Stimulated activated CD8-positive, alpha-beta memory T cell treated with anti-CD3 and anti-CD28 coated beads, Interleukin-15, amount 100 ng/mL, for 24 hours (primary cell): ENCODE measurements at places on chromosomes 4 and X.

DNA sequence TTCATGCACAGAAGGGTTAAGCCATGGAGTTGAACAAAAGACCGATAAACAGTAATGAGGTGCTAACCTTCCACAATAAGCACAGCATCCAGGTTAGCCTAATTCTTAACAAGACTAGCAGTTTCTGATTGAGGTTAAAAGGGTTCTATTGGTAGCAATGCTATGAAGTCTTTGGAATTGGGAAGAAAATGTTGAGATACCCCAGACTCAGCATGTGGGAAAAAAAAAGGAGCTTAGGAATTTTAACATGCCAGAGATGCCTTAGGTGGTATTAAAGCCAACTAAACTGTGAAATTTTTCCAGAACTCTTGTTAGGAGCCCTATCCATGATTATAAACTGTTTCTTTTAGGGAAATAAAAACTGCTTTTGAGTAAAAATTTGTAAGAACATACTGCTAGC is 391.7 kb downstream of the GABRG1 start:
- no peak for DNase-seq

DNA sequence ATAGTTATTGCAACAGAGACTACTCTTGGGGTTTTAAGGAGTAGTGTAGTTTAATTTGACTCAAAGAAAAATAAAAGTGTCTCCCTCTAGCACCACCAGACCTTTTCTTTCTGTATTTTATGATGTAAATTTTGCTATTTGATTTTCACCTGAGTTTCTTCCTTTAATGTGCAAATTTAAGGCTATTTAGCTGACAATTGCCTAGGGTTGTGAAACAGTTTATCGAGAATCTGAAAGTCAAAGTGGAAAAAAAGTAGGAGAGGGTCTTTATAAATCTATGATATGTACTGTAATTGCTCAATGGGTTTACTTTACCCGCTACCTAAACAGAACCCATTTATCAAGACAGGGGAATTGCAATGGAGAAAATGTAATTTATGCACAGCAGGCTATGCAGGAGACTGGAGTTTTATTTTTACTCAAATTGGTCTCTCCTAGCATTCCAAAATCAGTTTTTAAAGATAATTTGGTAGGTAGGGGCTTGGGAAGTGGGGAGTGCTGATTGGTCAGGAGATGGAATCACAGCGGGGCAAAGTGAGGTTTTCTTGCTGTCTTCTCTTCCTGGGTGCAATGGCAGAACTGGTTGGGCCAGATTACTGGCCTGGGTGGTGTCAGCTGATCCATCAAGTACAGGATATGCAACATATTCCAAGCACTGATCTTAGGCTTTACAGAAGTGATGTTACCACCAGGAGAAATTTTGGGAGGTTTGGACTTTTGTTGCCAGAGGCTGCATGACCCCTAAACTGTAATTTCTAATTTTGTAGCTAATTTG is 228.6 kb upstream of the TACR3 start:
- DNase-seq, result no peak

DNA sequence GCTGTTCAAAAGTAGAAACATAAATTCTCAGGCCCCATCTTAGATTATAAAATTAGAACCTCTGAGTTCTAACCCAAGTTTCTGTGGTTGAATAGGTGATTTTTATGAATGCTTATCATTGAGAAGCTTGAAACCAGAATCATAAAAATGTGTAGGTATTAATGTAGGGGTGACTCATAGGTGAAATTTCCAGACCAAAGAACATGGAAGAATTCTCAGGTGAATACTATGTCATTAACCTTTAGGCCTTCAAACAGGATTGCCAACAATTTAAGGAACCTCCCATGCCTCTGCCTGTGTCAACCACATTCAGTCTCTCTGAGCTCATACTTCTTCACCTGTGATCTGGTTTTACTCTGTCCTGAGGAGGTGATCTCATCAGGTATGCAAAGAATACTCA is 177.8 kb downstream of the NPFFR2 start:
- no peak for DNase-seq

DNA sequence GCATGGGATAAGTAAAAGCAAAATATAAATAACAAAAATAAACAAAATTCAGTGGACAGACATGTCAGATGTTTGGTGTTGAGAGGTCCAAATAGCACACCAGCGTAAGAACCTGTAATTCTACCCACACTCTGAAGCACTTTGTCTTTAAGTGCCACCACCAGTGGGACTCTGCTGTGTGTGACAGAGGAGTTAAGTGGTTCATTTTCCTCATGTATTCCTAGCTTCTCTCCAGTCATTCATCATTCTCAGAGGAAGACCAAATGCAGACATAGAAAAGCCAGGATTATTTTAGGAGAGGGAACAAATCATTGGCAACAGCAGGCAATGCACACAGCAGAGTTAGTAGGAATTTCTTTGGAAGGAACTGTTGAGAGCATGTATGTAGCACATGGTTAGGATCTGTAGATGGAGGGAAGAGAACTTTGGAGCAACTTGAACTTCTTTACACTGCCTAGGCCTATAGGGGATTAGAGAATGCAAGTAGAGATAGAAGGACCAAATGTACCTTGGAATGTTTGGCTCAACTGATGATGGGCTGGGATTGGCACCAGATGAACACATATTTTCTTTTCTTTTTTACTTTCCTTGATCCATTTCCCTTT is 43.0 kb upstream of the ARHGAP24 start:
- DNase-seq, result no peak

DNA sequence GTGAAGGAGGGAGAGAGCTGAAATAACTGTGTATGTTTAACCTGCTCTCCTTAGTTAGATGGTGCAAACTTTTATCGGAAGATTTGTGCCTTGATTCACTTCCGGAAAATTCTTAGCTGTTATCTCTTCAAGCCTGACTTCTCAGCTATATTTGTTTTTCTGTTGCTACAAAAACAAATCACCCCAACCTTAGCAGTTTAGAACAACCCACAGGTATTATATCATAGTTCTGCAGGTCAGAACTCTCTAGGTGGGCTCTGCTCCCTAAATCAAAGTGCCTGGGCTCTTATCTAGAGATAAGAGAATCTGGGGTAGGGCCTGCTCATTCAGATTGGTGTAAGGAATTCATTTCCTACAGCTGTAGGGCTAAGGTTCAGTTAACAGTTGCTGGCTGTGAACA is 15.1 kb upstream of the CEP135 start:
- DNase-seq, result no peak

DNA sequence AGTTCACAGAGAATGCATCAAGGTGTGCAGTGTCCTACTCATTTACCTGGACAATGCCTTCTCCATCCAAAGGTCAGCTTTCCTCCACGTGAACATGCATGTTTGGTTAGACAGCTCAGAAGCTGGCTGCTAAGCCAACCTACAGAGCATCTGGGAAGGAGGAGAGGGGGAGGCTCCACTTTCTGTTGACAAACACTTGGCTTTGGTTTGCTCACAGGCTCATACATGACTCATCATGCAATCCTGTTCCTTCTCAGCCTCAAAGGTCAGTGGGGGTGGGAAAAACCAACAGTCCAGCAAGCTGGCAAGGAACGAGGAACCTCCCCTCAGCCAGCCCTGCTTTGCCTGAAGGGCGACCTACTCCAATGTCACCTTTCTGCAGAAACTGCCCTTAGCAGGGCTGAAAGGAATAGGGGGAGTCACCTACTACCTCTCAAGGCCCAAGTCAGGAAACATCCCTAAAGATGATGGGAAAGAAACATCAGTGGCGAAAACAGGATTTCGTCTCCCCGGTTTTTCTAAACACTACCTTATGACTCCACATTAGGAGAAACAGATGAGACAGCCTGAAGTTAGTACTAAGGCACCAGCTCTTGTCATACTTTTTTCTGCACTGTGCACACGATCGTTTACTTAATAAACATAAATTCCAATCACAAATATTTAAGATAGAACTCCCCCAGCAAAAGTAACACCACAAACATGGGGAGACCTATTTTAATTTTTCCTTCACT is 37.9 kb downstream of the RELL1 start:
- DNase-seq, result no peak

DNA sequence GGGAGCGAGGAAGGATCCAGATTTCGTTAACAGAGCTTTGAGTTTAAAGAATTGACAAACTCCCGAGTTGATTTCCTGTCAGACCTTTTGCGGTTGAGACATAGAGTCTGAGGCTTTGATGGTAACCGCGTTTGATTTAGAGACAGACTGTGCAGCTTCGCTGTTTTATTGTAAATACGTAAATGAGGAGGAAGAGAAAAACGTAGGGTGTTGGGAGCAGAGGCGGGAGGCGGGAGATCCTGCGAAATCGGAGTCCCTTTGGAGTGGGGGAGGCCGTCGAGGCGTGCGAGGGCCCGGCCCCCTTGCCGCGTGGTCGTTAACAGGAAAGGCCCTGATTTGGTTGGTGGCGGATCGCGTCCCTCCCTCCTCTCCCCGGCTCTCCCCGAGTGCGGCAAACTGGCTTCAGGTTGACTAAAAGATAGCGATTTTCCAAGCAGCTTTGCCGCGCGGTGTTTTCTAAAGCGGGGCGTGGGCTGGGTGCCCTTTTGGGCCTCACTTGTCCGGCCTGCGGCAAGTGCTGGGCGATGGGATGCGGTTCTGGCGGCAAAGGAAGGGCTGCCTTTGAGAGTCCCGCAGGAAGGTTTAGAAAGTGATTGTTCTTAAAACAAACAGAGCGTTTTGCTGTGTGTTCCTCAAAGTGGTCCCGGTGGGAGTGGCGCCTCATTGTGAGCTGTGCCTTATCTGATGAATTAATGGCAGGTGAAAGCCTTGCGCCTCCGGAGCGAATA is 857 bp downstream of the SCML1 start:
- DNase-seq, result no peak

DNA sequence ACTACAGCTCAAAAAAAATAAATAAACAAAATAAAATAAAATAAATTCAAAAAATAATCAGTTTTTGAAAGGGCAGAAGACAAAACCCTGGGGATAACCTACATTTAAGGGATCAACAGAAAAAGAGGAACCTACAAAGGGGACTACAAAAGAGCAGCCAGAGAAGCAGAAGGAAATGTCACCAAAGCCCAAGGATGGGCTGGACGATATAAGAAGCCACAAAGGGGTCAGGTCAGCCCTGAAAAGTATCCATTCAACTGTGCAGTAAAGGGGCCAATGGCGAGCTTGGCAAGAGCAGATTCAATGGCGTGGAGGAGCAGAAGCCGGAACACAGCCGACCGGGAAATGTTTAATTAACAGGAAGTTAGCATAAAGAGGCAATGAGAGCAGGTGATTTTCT is 16.9 kb downstream of the ACOT9 start:
- no peak for DNase-seq

DNA sequence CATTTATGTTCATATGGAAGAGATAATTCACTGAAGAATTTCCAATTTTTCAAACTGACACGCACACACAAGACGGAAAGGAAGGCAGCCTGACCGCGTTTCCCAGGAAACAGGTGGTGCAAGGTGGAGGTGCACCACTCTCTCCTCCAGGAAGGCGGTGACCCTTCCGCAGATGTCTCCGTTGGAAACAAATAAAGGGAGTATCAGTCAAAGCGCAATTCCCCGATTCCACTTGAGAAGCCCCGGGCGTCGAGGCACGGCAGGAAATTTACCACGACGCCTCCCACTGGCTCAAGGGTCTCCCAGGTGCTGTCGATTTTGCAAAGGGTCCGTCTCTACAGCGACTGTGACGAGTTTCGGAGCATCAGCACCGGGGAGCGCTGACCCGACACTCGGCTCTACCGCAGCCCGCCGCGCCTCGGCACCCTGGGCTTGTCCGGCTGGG is 770 bp upstream of the TIGD2 start:
- DNase-seq, result no peak

- DNase-seq, result no peak
These were observed 96.4 kb upstream of the PSAPL1 start for GRCh38 chr4:7530932-7531639.

DNA sequence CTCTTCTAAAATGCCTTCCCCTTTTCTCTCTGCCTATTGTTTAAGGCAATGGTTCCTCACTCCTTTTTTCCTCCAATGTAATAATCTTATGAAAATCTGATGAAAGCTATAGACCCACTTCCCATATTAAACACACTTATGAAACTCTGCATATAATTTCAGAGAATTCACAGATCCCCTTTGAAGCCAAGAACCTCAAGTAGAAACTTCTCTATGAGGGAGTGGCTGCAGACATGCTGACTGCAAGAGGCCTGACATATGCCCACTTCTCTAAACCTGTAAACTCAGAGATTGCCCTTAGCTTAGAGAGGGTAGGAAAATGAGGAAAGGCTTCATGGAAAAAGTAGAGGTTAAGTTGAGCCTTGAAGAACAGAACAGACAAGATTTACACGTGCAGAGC is 37.6 kb downstream of the TAB3 start:
- DNase-seq, result no peak

- DNase-seq, result no peak
These were observed 54.1 kb downstream of the RPS6KA3 start for GRCh38 chrX:20212486-20213089.

- no peak for DNase-seq
These were observed 81.7 kb upstream of the STOX2 start for GRCh38 chr4:183823434-183823833.

- DNase-seq, result no peak
These were observed 22.9 kb downstream of the SH3TC1 start for GRCh38 chr4:8221985-8222384.

- no peak for DNase-seq
These were observed 48.6 kb downstream of the PDGFRA start for GRCh38 chr4:54277691-54278090.

GRCh38 chrX:22912616-22913015 is 87.1 kb upstream of the DDX53 start:
- DNase-seq, result no peak

GRCh38 chrX:13175056-13175455 is 130.6 kb upstream of the FAM9C start:
- DNase-seq, result no peak

GRCh38 chr4:111960241-111960667 is 185.0 kb upstream of the FAM241A start:
- DNase-seq, result no peak

- DNase-seq, result no peak
These were observed 167.5 kb upstream of the RASGEF1B start for GRCh38 chr4:81639248-81639647.

GRCh38 chr4:87274803-87275202 is 47.9 kb downstream of the HSD17B13 start:
- DNase-seq, result no peak

- DNase-seq, result no peak
These were observed 61.5 kb upstream of the RAPGEF2 start for GRCh38 chr4:159041054-159042034.

- DNase-seq, result no peak
These were observed 149.5 kb downstream of the GC start for GRCh38 chr4:71634364-71634763.
